DMS 273 treated with DMSO at 0.1 percent for 48 hours (cell line): ENCODE measurements at places on chromosomes 16 and 17.

DNA sequence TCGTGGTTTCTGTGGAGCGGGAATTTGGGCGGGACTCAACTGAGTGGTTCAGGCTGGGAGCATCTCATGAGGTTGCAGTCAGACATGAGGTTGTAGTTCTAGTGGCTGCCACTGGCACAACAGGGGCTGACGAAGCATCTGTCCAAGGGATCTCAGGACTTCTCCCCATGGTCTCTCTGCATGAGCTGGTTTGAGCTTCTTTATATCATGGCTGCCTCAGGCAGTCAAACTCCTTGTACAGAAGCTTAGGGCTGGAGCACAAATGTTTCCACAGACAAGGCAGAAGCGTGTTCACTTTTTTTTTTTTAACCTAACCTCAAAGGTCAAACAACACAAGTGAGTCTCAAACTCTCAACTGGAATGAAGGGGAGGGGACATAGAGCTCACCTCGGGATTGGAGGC, 243.3 kb downstream of the MSI2 start:
- DNase-seq = no peak

- DNase-seq = no peak
Measured at GRCh38 chr17:13885953-13886889, 183.1 kb upstream of the COX10 start.

DNA sequence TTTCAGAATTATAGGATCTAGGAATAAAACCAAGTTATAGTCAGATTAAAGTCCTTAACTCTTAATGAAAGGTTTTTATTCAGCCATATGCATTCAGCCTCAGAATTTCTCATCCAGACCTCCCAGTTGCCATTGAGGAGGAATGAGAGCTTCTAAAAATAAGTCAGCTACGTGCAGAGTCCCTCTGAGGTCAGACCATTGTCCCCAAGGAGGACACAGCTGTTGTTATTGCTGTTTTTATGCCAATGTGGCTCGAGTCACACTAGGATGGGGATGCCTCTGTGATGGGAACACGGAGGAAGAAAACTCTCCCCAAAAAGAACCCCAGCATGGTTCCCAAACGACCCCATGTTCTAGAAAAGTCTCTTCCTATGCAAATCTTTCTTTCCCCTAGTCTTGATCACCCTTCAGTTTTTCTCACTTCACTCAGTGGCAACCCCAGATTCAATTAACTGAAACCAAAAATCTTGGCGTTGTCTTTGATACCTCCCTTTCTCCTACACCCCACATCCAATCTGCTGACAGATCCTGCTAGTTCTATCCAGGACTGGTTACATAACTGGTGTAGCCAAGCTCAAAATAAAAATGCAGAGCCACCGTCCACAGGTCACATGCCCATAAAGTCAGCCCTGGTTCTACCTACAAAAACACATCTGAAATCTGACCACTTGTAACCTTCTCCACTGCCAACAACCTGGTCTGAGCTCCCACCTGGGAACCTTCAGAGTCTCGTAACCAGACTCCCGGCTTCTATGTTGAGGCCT, 138.2 kb upstream of the ERCC4 start:
- no peak for DNase-seq

DNA sequence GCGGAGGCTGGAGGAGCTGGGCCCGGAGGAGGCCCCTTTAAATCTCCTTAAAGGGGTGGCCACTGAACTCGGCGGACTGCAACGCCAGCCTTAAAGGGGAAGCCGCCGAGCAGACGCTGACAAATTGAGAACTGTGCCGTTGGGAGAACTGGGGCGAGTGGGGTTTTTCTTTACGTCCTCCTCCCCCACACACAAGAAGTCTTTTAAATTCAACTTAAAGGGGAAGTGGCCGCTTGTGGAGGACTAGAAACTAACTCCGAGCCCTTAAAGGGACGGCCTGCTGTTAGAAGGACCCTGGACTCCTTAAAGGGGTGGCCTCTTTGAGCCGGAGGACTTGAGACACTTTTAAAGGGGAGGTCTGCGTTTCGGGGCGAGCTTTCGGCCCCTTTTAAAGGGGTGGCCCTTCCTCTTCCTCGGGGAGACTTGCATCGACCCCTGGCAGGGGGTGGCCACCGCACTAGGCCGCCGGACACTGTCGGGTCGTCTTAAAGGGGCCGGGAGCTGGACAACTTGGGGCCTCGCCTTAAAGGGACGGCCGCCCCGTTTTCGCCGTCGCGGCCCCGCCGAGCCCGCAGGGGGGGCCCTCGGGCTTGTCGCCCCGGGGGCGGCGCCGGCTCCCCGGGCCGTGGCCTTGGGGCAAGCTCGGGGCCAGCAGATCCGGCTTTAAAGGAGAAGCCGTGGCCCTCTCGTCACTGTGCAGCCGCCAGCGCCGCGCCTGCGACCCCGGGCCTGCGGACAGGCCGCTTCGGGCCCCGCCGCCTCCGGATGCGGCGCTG, 688 bp downstream of the FBRS start:
- peak; percentile 94 for DNase-seq

DNA sequence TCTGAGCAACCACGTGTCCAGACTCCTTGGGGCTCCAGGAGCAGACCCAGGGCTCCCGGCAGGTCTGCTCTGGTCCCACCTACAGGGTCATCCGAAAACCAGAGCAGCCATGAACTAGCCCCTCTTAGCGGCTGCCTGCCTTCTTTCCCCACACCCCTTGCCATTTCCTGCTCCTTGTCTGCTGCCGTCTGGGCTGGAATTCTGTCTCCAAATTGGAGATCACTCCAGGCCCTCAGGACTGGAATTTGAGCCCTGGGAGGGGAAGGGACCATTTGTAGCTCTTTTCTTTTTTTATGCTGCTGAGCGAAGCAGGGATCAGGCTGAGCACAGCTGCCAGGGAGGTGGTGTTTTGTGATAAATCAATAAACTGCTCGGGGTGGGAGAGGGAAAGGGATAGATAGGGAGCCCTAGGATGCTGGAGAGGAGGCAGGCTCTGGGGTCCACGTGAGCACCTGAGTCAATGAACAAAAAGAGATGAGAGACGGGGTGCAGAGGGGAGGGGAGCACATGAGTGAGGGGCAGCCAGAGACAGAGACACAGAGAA, 257.5 kb downstream of the ENGASE start:
- no peak for DNase-seq

- DNase-seq = no peak
Measured at GRCh38 chr17:69218986-69219385, 9.6 kb downstream of the ABCA10 start.

- DNase-seq = no peak
Measured at GRCh38 chr17:61132524-61132923, 267.1 kb upstream of the TBX2 start.

DNA sequence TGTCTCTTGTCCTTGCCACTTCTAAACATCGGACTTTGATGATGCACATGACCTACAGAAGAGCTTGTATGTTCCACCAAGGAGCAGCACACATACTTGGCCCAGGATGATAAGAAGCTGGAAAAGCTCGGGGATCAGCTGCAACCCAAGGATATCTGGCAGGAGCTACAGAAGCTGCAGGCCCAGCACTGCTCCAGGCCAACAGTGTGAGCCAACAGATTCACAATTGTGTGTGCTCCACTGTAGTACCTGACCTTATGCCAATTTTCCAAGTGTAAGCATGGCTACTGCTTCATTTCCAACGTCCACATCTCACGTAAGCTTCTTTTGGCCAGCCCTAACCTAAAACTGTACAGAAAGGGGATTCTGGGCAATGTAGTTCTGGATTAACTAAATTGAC, 83.4 kb downstream of the COX10 start:
- no peak for DNase-seq

- DNase-seq = no peak
Measured at GRCh38 chr16:22052980-22053379, 39.4 kb upstream of the VWA3A start.

DNA sequence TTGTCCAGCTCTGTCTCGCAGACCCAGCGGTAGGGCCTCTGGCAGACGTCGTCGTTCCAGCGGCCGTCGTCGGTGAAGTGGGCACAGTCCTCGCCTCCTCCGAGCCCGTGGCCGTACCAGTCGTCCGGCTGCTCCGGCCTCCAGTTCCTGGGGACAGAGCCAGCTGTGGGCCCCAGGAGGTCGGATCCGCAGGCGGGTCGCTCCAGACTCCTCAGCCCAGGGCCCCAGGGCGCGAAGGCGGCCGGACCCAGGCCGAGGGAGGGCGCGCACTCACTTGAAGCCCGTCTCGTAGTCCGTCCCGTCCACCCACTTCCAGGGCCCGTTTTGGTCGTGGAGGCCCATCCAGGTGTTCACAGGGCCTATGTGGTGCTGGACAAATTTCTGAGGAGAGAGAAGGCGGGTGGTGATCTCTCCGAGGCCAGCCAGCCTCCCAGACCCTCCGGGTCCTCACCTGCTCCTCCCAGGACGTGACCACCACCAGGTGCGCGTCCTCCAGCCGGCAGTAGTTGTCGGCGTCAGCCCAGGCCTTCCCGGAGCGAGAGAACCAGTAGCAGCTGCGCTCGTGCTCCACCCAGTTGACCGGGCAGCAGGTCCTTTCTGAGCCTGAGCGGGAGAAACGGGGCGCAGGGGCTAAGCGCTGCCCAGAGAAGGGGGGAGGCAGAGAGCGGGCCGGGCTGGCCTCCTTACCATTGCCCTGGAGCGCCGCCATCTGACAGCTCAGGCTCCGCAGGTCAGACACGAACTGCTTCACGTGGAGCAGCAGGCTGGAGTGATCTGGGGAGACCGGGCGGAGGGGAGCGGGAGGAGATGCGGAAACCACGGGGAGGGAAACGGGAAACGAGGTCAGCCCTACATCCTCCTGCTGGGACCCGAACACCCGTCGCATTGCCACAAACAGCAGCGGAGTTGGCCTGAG, 5.2 kb downstream of the ASGR1 start:
- DNase-seq = no peak

GRCh38 chr16:10964039-10964890, 19.9 kb downstream of the CLEC16A start:
- peak; percentile 29 for DNase-seq

DNA sequence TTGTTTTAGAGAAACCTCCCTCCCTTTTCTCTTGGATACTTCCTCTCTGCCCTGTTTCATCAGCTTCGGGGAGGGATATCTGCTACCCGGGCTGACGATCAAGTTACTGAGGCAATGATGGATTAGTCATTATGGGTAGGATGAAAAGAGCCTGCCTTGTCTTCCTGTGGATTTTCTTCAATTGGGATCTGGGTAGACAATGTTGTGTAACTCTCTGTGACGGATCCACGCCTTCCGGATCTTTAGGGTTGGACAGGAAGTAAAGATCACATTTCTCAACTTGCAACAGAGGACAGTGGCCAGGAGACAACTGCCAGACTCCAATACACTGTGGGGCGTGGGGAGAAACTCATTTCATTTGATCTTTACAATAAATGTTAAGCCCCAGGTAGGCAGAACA, 11.3 kb upstream of the CHST6 start:
- no peak for DNase-seq
